Fibroblast of gingiva (primary cell): ENCODE measurements at places on chromosomes 12 and 14.

- peak; percentile 68 for DNase-seq
Observed at GRCh38 chr14:104749111-104749649, 3.8 kb upstream of the SIVA1 start.

DNA sequence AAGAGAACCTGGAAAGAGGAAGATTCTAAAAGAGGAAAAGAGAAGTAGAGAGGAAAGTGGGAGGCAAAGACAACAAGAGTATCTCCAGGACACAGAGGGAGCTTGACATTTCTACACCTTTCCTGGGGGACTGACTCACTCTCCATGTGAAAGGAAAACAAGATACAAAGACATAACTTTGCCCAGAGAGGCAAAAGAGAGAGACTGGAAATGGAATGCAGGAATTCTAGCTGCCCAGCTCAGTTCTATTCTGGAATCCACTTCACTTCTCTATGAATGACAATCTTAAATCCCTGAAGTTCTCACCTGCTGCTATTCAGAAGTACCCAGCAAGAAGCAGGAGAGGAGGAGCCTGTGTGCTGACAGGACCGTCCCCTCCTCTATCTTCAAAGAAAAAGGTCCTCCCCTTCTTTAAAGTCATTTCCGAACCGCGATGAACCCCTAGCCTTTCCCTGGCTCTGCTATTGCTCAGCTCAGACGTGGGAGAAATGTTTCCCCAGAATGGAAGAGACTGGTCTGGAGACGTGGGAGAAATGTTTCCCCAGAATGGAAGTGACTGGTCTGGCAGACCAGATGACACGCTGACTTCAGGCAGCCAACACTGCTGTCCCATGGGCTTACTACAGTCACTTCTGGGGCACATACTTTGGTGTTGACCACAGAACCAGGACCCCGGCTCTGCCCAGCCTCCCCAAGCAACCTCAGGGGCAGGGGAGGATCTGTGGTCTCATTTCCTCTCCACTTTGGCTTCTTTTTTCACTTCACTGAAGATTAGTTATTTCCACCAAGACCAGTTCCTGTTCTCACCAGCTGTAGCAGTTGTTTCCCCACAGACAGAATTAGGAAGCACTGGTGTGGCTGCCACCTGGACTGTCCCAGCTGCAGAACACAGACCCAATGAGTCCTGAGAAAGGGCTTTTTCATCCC, 8.3 kb downstream of the FMNL3 start:
- peak; percentile 16 for DNase-seq

GRCh38 chr14:71905860-71906259, 26.4 kb upstream of the RGS6 start:
- DNase-seq = no peak

- peak; percentile 88 for DNase-seq
Observed at GRCh38 chr14:55103005-55103640, 25.9 kb upstream of the LGALS3 start.

DNA sequence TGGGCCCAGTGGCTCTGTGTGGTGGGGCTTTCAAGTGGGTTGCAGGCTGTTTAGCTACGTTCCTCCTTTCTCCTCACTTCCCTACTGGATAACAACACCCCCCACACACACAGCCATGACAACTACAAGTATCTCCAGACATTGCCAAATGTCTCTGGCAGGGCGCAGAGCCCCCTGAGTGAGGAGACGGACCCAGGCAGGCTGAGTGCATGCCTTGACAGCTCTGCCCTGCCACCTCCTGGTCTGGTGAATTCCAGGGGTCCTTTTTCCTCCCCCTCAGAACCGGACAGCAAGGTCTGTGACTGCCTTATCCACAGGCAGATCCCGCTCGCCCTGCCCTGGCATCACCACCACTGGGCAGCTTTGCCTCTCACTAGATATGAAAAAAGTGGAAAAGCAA, 276.5 kb downstream of the TMEM132C start:
- no peak for DNase-seq

DNA sequence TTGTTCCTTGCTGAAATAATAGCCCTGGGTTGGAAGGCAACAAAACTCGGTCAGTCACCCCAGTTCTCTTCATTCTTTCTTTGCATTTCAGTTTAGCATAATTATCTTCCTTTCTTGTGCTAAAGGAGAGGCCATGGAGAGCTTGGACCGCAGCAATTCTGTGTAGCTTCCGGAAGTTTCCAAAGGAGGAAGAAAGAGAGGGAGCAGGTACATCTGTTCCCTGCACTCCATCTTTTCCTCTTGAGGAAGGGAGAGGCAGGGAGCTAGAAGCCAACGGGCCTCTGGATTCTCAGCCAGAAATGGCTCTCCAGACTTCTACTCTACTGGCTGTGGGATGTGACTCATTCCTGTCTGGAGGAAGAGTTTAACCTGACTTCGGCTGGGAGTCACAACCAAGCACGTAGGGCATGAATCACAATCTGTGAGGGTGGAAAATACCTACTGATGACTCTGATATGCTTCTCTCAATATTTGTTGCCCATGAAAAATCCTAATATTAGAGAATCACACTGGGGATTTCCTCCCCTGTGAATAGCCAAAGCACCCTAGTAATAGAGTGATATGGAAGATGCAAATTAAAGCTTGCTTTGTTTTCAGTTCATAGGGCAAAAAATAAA, 17.0 kb downstream of the ANO6 start:
- DNase-seq = peak; percentile 74

GRCh38 chr12:43099691-43100163, 452.3 kb downstream of the ADAMTS20 start:
- DNase-seq = no peak

- peak; percentile 39 for DNase-seq
Observed at GRCh38 chr12:40216516-40217288, 8.1 kb upstream of the LRRK2 start.

GRCh38 chr12:107327651-107328182, 234.4 kb upstream of the CRY1 start:
- no peak for DNase-seq

GRCh38 chr14:75804570-75805275, 143.7 kb downstream of the TTLL5 start:
- no peak for DNase-seq

DNA sequence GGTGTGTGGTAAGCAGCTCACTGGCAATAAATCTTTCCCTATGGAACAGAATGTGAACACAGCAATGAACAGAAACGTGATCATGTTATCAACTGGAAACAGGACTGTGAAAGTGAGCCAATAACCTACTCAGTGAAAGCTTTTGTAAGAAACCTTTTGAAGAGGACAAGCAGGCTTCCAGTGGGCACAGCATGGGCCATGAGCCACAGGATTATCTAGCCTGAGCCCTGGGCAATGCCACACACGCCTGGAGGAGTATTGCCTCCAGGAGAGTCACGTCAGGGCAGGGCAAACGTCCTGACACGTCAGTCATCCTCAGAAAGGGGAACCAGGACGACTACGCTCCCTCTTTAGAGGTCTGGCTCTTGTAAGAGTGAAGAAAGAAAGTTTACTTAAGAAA, 32.3 kb downstream of the NRDE2 start:
- DNase-seq = no peak

DNA sequence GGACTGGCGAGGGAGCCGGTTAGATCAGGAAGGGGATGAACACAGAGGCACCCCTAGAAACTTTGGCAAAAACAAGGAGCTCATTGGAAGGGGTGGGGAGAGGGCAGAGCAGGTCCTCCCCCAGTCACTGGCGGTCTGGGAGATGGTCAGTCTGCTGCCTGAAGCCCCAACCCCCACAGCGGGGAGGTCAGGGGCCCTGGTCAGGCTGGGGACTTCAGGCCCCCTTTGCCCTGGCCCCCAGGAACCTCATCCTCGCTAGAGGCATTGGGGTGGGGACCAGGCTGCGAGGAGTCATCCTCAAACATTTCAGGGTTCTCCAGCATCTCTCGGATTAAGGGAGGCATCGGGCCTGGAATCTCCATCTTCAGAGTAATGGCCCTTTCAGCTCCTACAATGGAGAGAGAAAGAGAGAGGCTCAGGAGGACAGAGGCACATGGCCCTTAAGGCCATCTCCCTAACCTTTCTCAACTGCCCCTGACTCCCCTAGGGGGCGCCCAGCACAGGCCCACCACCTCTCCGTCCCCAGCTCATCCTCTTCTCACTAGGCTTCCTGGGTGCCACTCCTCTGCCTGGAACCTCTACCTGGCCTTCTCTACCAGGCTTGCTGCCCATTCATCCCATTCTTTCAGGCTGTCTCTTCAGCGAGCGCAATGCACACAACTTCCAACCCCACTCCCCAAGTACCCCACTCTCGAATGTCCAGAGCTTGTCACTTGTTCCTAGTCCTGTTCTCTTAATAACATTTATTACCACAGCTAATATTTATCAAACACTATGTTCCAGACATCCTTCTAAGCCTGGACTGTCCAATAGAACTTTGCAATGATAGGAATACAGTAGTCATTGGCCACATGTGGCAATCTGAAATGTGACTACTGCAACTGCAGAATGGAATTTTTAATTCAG, 4.7 kb upstream of the ITGB7 start:
- no peak for DNase-seq

DNA sequence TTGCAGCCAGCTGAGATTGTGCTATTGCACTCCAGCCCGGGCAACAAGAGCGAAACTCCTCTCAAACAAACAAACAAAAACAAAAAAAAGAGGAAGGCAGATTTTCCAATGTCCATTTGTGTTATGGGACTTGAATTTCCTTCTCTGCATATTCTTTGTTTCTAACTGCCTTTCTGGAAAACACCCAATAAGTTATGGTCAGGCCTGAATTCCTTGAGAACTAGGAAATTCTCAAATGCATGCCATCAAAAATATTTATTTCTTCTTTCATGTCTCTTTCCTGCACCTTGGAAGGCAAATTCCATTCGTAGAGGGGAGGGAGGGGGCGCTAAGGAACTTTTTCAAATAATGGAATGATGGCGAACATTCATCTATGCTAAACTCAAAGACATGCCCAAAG, 117.6 kb upstream of the TMCC3 start:
- DNase-seq = no peak

GRCh38 chr14:21680072-21680471, 6.5 kb upstream of the OR4E1 start:
- DNase-seq = no peak

DNA sequence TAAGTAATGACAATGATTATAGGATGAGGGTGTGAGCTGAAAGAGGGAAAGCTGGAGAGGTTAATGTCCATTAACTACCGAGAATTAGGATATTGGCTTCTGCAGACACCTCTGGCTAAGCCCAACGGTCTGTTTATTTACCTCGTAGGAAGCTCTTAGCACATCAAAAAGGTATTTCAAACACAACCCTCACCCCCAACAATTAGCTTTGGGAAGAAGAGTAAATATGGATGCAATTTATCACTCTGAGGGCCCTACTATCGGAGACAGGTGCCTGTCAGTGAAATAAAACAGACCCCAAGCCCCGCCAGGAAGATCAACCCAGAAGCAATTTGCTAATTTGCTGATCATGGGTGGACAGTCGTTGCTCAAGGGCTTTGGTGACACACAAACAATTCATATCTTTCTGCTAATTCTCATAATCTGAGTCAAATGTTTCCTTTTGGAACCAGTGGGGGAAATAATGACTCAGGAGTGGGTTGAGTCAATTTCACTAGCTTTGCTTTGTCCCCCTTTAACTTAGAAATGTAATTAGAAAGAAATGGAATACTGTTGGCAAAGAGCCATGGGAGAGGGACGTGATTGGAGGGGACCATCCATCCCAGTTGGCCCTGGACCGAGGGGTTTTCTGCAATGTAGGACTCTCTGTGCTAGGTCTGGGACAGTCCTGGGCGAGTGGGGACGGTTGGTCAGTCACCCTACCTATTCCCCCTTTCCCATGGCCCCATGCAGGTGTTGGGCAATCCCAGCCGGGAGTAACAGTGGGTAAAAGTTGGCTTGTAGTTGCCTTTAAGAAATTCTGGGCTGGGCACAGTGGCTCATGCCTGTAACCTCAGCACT, 99.1 kb upstream of the MED13L start:
- peak; percentile 89 for DNase-seq

DNA sequence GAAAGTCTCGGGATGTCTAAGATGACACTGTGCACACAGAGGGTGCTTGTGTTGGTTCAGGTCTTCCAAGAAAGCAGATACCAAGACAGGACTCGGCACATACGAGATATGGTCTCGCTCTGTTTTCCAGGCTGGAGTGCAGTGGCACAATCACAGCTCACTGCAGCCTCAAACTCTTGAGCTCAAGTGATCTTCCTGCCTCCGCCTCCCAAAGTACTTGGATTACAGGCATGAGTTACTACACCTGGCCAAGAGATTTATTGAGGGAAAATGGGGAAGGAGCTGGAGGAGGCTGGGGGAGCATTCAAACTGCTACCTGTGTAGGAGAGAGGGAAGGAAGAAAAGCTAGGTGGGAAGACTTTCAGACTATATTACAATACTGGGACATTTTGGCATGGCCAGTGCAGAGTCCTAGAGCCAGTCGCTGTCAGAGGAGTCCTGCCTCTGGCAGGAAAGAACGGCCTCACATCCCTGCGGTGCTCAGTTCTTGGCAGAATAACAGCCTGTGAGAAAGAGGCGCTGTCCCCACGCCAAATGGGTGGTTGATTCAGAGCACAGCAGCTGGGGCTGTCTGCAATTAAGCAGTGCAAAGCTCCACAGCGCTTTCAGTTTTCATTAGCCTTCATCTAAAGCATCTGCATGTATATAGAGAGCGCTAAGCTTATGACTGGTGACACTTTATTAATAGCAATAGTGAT, 18.3 kb downstream of the SLC17A8 start:
- DNase-seq = peak; percentile 73

DNA sequence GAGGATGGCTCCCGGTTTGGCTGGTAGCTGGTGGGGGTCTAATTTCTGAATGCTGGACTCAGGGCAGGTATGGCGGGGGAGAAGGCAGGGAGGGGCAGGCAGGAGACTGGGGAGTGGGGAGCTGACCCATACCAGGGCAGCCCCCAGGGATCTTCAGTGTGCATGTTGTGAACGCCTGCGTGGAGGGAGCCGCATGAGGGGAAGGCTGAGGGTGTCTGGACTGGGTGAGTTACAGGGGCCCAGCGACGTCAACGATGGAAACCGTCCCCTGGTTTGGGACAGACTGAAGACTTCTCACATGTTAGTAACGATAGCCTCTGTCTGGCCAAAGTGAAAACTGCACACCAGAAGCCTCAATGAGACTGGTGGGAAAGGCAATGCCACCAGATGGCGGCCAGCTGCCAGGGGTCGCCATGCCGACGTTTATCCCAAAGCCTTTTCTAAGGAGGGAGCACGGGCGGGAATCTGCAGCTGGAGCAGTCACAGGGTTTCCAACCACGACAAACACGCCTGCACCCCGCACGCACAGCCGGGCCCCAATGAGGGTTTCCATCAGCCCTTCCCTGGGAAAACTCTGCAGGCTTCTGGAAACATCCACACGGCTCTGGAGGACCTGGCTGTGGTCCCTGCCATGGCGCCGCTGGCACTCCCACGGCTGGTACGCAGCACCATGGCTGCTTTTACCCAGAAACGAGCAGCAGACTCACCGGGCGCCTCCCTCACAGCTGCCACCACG, 14.0 kb downstream of the PGAM5 start:
- no peak for DNase-seq
